A549 treated with DMSO at 1 μM for 4 hours (cell line): ENCODE measurements at places on chromosomes 3 and 15. TPM values are rescaled to one million over a fixed set of nuclear protein-coding genes. Genes with fewer than 3 reads are reported as not detected.

The MKRN3 gene
- total RNA-seq = 2.2 to 3.6 TPM (median 2.8 TPM) in 5 replicates

The FEZF2 gene
- not detected in 5 replicates for total RNA-seq

The IQGAP1 gene
- 118 to 163 TPM (median 136 TPM) in 5 replicates for total RNA-seq

The CATSPER2 gene
- total RNA-seq = 0.36 to 1.9 TPM (median 0.69 TPM) in 5 replicates

The ST6GAL1 gene
- total RNA-seq = 2.4 to 4.3 TPM (median 3.0 TPM) in 5 replicates

The VEPH1 gene
- total RNA-seq = 0.07 to 0.14 TPM (median 0.07 TPM) in 3 of 5 replicates, not detected in the others

The LMAN1L gene
- not detected in 5 replicates for total RNA-seq

The LMCD1 gene
- 75.6 to 119 TPM (median 81.9 TPM) in 5 replicates for total RNA-seq

The RAB27A gene
- total RNA-seq = 7.9 to 11.8 TPM (median 10.6 TPM) in 5 replicates

The NGLY1 gene
- total RNA-seq = 16.9 to 20.8 TPM (median 19.1 TPM) in 5 replicates

The ASTE1 gene
- 4.3 to 5.2 TPM (median 4.7 TPM) in 5 replicates for total RNA-seq

The RARRES1 gene
- 7.6 to 11.0 TPM (median 10.3 TPM) in 5 replicates for total RNA-seq

The EIF3J gene
- total RNA-seq = 88.3 to 106 TPM (median 95.6 TPM) in 5 replicates

The CDC25A gene
- total RNA-seq = 10.6 to 13.4 TPM (median 11.1 TPM) in 5 replicates

The MB21D2 gene
- total RNA-seq = 5.5 to 6.7 TPM (median 5.7 TPM) in 5 replicates

The SMCO1 gene
- total RNA-seq = not detected in 5 replicates

The SLC28A2 gene
- total RNA-seq = not detected in 5 replicates

The CISH gene
- total RNA-seq = 0.48 to 0.75 TPM (median 0.70 TPM) in 5 replicates

The LIPH gene
- 7.2 to 9.3 TPM (median 8.4 TPM) in 5 replicates for total RNA-seq

The ERICH6 gene
- total RNA-seq = 0.07 to 0.08 TPM in 2 of 5 replicates, not detected in the others

The OR5AC2 gene
- not detected in 5 replicates for total RNA-seq

The CCR3 gene
- total RNA-seq = not detected in 5 replicates

The ROPN1 gene
- total RNA-seq = not detected in 5 replicates

The CCR8 gene
- total RNA-seq = not detected in 5 replicates

The DOCK3 gene
- total RNA-seq = 0.37 to 0.50 TPM (median 0.43 TPM) in 5 replicates

The GOLGA8T gene
- 0.66 to 1.7 TPM (median 1.3 TPM) in 5 replicates for total RNA-seq

The SCN11A gene
- total RNA-seq = 0.01 TPM in 1 of 5 replicates, not detected in the others

The CFAP20DC gene
- total RNA-seq = 1.7 to 3.7 TPM (median 2.7 TPM) in 5 replicates

The PDCD7 gene
- 24.0 to 33.4 TPM (median 28.2 TPM) in 5 replicates for total RNA-seq

The GXYLT2 gene
- 1.2 to 2.2 TPM (median 1.7 TPM) in 5 replicates for total RNA-seq

The C3orf20 gene
- 0.03 TPM in 2 of 5 replicates, not detected in the others for total RNA-seq

The CCR5 gene
- total RNA-seq = not detected in 5 replicates

The ZNF774 gene
- total RNA-seq = 0.83 to 1.4 TPM (median 1.0 TPM) in 5 replicates

The FSD2 gene
- total RNA-seq = not detected in 5 replicates

The GOLGA8K gene
- 0.38 to 1.2 TPM (median 0.90 TPM) in 5 replicates for total RNA-seq

The HCLS1 gene
- 0.07 to 0.20 TPM (median 0.16 TPM) in 4 of 5 replicates, not detected in the other for total RNA-seq

The HTR3E gene
- not detected in 5 replicates for total RNA-seq

The GABRR3 gene
- not detected in 5 replicates for total RNA-seq

The CLRN1 gene
- total RNA-seq = not detected in 5 replicates

The CD96 gene
- total RNA-seq = not detected in 5 replicates

The IL17RE gene
- 0.76 to 1.1 TPM (median 0.95 TPM) in 5 replicates for total RNA-seq

The HYAL1 gene
- total RNA-seq = 0.28 to 0.45 TPM (median 0.33 TPM) in 5 replicates

The GRM7 gene
- total RNA-seq = not detected in 5 replicates

The ZBED2 gene
- 0.18 to 0.45 TPM (median 0.39 TPM) in 5 replicates for total RNA-seq

The MAPKBP1 gene
- total RNA-seq = 4.8 to 6.0 TPM (median 4.8 TPM) in 5 replicates

The CKMT1B gene
- 2.5 to 4.8 TPM (median 4.2 TPM) in 5 replicates for total RNA-seq

The CKMT1A gene
- total RNA-seq = 2.2 to 3.1 TPM (median 2.7 TPM) in 5 replicates

The WDR53 gene
- 8.7 to 12.1 TPM (median 10.2 TPM) in 5 replicates for total RNA-seq

The STAC gene
- 1.8 to 3.1 TPM (median 2.8 TPM) in 5 replicates for total RNA-seq

The ADAMTS7 gene
- 2.8 to 3.8 TPM (median 3.4 TPM) in 5 replicates for total RNA-seq

The SKOR1 gene
- 0.03 to 0.04 TPM (median 0.03 TPM) in 3 of 5 replicates, not detected in the others for total RNA-seq

The TM4SF4 gene
- total RNA-seq = 28.1 to 57.9 TPM (median 35.5 TPM) in 5 replicates

The SPSB4 gene
- 0.10 to 0.27 TPM (median 0.16 TPM) in 5 replicates for total RNA-seq
